GM12878 (cell line): ENCODE measurements at places on chromosomes 13 and 19.

DNA sequence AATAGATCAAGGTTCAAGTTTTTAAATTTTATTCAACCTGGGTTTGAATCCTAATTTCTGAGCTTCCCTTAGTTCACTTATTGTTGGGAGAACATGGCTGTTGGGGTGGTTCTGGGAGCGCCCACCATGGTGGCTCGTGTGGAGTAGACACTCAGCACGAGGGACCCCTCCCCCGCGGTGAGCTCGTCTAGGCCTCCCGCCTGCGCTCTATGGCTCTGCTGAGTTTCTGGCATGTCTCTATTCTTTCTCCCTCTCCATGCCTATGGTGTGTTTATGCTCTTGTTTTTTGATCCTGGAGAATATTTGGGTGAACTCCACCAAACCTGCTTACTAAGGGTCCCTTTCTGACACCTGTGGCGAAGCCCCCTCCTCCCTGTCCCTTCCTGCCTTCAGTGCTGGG is 1.6 kb upstream of the EPN1 start:
- DNase-seq = no peak

DNA sequence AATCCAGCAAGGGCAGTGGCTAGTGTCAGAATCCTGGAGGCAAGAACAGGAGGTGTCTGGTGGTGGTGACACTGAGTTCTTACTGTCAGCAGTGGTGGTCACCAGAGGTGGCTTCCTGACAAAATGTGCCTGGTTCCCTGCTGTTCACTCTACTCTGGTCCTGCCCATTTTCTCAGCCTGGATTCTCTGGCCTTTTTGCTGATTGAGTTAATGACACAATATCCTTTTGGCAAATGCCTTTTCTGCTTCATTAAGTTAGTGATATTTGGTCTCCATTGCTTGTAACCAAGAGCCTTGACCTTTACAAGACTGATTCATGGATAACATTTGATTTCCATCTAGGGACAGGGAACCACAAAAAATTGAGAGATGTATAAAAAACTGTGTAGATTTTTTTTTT is 51.1 kb downstream of the RFC3 start:
- no peak for DNase-seq

- no peak for DNase-seq
These were observed 30.0 kb upstream of the POP4 start for GRCh38 chr19:29576046-29576606.

GRCh38 chr19:1857648-1858326 is 5.6 kb downstream of the KLF16 start:
- no peak for DNase-seq

DNA sequence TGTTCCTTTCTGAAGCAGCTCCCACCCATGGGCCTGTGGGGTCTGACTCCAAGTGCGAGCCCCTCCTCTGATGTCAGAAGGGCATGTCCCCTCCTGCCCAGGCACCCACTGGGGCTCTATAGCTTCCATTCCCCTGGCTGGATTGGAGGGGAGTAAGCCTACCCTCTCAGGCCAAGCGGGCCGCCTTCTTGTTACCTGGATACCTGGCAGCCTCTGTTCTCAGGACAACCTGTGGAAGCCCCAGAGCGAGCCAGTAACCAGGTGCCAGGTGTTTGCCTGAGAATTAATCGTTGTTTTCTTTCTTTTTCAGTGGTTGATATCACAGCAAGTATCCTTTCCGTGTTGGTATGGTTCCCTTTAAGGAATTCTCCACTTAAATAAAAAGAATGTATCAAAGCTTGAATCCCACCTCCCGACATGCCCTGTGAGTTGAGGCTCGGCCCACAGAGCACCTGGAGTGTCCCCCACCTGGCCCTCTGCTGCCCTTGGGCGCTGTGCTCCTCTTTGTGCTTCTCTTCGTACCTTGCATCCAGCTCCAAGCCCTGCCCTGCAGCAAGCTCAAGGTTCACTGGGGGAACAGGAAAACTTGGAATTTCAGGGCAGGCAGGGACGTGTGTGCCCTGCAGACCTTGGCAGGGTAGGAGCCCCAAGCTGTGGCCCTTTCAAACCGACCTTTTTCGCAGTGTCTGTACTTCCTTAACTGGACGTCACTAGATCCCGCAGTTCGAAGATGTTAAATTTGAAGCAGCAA is 15.0 kb downstream of the MAU2 start:
- no peak for DNase-seq

DNA sequence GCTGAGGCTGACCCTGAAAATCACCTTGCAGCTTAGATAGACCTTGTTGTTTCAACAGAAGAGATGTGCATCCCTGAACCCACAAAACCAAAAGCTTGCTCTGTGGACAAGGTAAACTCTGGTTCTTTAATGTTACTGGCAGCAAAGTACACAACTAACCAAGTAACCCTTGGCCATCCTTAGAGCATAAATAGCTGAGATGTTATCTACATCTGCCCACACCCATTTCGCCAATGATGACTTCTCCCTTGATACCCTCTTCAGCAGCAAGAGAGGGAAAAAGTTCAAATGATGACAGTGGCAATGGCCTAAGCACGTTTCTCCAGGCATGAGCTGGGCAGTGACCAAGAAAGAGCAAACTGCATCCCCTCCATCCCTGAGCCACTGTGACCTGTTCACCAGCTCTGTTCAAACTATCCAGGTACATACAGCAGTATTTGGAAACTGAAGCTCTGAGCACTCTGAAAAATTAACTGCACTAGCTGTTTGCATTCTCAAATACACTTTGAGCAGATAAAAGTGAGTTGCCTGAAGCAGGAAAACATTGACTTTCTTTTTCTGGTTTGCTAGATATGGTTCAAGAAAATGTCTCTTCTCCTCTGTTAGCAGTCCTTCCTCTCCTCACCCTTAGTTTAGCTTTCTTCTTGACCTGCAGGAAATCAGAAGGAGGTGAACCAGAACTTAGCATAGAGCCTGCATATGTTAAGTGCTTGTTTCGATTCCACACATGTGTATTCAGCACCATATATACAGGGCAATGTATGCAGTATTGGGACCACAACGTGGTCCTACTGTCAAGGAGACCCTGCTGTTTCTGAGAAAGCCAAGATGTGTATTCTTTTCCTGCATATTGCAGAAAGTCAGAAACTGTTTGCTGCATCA is 231.7 kb downstream of the FOXO1 start:
- no peak for DNase-seq

DNA sequence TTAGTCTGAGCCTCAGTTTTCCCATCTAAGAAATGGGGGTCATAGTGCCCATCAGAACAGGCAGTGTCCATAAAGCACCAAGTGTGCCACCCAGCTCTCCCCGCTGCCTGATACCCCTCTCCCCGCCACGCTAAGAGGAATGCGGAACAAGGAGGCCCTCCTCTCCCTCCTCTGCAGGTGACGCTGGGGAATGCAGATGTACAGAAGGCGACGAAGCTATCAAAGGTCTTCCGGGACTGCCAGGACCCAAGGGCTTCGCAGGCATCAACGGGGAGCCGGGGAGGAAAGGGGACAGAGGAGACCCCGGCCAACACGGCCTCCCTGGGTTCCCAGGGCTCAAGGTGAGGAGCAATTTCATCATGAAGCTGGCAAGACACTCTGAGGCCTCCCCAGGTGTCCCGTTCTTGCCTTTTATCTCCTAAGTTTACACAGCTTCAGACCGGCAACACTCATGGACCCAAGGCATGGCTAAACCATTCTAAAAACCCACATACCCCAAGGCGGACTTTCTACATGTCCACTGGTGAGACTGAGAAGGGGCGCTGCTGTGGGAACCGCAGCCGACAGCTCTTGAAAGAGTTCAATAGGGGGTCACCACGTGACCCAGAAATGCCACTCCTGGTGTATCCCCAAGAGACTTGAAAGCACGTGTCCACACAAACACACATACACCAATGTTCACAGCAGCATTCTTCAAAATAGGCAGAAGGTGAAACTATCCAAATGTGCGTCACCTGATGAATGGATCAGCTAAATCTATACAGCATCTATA is 102.7 kb downstream of the RAB20 start:
- DNase-seq = no peak

DNA sequence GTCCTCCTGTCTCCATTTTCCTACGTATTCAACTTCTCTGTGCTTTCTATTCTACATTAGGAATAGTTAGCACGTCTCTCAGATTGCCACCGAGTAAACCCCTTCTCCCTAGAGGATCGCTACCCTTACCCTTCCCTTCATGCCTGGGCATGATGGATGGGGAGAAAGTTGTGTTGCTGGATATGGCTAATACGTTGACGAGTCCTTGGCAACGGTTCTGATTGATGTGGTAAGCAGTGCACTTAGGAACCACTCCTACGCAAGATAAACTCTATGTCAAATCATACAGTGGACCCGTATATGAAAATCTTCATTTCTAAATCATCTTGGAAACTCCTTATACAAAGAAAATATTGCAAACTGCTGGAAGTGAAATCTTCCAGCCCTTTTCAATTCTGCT is 224.5 kb downstream of the EFNB2 start:
- no peak for DNase-seq

DNA sequence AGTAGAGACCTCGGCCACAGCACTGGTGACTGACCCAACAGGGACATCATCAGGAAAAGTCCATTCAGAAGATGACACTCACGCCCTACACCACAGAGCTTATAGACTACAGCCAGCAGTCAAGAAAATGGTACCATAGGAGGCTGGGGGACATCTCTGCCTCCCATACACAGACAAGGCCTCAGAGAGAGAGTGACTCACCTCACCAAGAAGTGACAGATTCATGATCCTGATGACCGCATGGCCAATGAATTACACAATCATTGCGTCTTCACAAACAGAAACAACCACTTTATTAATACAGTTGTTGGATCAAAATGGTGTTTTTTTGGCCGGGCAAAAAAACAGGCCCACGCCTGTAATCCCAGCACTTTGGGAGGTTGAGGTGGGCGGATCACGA is 260.8 kb upstream of the TSHZ3 start:
- DNase-seq = no peak

- DNase-seq = no peak
These were observed 10.6 kb upstream of the ZNF358 start for GRCh38 chr19:7505288-7505681.
